ENCODE measurements at places on chromosomes 6 and 20. TPM values are rescaled to one million over a fixed set of nuclear protein-coding genes. Genes with fewer than 3 reads are reported as not detected.

The HAO1 gene
- 0.86 TPM for polyA plus RNA-seq

The PCSK2 gene
- polyA plus RNA-seq: 0.54 TPM

The LINC00237 gene
- polyA plus RNA-seq: not detected

The GMNN gene
- 26.7 TPM for polyA plus RNA-seq

The ADGB gene
- polyA plus RNA-seq: not detected

The SOX18 gene
- polyA plus RNA-seq: 36.5 TPM

The CALHM6 gene
- polyA plus RNA-seq: 2.4 TPM

GRCh38 chr6:15400572-15401004 is 154.7 kb downstream of the JARID2 start:
- no peaks in the 10 kb centered on the region for H3K36me3 ChIP-seq
- H3K27ac ChIP-seq: peak overlapping the region; percentile 9
- DNase-seq: peak; percentile 83
- H3K4me3 ChIP-seq: peak overlapping the region; percentile 39
- peaks cover 7% of the 10 kb centered on the region for H3K4me1 ChIP-seq

GRCh38 chr20:47981222-47981621 is 195.9 kb upstream of the SULF2 start:
- no peak overlapping the region for H3K4me3 ChIP-seq
- H3K4me1 ChIP-seq: no peaks in the 10 kb centered on the region
- H3K27me3 ChIP-seq: no peaks in the 10 kb centered on the region
- no peak overlapping the region for H3K27ac ChIP-seq
- no peaks in the 10 kb centered on the region for H3K36me3 ChIP-seq

GRCh38 chr6:151068761-151069312 is 170.9 kb upstream of the AKAP12 start:
- H3K27me3 ChIP-seq: no peaks in the 10 kb centered on the region
- peak overlapping the region; percentile 86 for H3K27ac ChIP-seq
- DNase-seq: no peak
- H3K36me3 ChIP-seq: no peaks in the 10 kb centered on the region

DNA sequence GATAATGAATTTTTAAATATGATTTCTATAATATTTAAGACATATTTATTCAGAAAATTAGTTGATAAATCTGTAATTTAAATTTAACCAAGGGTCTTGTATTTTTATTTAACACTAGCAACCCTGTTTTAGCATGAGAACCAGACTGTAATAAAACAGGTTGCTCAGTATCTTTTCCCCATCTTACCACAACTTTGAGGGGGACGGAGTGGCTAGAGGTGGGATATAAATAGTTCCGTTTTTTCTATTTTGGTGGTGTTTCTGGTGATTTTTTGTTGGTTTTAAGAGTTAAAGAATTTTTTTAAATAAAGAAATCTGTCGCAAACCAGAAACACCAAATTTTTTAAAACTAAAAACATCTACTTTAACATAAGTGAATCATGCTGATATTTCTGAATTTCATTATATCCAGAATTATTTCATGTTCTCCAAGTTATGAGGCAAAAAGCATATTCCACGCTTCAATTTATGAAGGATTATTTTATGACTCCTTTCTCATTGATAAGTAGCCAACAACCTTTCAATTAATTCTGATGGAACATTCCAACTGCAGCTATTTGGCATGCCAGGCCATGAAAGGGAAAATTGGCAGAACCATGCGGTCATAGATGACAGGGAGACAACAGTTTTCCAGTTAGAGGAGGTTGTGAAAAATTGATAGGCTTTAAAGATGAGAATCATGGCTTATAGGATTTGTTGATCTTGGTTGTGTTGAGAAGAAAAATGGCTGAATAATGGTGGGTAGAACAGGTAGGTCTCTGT is 151.9 kb upstream of the CARMIL1 start:
- H3K36me3 ChIP-seq: no peaks in the 10 kb centered on the region
- no peak overlapping the region for H3K27ac ChIP-seq
- H3K4me3 ChIP-seq: no peak overlapping the region

GRCh38 chr6:36984581-36985416 is 1.2 kb downstream of the MTCH1 start:
- no peaks in the 10 kb centered on the region for H3K36me3 ChIP-seq
- H3K4me1 ChIP-seq: peaks cover 30% of the 10 kb centered on the region
- DNase-seq: peak; percentile 58
- H3K27ac ChIP-seq: peak overlapping the region; percentile 78
- peak overlapping the region; percentile 84 for H3K4me3 ChIP-seq
- H3K27me3 ChIP-seq: no peaks in the 10 kb centered on the region

- H3K27me3 ChIP-seq: no peaks in the 10 kb centered on the region
- no peak for DNase-seq
- H3K27ac ChIP-seq: no peak overlapping the region
- H3K4me3 ChIP-seq: no peak overlapping the region
- no peaks in the 10 kb centered on the region for H3K4me1 ChIP-seq
These were observed 744.1 kb upstream of the GJE1 start for GRCh38 chr6:141388666-141389065.

DNA sequence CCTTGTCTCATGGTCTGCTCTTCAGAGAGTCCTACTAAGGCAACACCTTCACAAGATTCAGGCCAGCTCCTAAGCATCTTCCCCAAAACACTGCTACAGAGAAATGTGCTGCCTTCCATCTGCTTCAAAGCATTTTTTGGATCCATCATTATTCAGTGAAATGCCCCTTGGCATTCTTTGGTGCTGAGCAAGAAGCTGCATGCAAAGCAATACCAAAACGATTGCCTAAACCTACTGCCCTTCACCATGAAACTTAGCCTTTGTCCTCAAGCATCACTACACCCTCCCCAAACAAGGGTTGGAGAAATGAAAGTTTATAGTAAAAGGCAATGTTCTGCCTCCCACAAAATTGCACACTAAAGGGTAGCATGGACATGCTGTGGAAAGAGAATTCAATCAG is 93.5 kb downstream of the SNAP25 start:
- H3K27me3 ChIP-seq: no peaks in the 10 kb centered on the region
- no peak overlapping the region for H3K27ac ChIP-seq
- H3K36me3 ChIP-seq: no peaks in the 10 kb centered on the region
- no peaks in the 10 kb centered on the region for H3K4me1 ChIP-seq
- no peak for DNase-seq
- H3K4me3 ChIP-seq: no peak overlapping the region

DNA sequence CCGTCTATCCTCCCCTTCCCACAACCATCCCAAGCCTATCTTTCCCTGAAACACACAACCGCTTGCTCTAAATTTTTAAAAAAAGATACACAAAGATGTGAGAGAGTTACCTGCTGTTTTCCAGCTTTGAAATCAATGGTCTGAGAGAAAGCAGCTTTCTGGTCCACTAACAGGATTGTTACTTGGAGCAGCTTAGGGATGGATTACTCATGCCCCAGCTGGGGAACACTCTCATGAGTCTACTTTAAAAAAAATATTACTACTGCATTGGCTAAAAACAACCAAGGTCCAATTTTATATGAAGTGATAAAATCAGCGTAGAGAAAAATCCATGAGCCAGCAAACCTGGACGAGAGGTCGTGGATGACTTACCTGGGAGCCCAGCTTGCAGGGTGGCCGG is 29.6 kb upstream of the FOXC1 start:
- no peak overlapping the region for H3K27ac ChIP-seq
- no peaks in the 10 kb centered on the region for H3K27me3 ChIP-seq
- H3K4me3 ChIP-seq: no peak overlapping the region

DNA sequence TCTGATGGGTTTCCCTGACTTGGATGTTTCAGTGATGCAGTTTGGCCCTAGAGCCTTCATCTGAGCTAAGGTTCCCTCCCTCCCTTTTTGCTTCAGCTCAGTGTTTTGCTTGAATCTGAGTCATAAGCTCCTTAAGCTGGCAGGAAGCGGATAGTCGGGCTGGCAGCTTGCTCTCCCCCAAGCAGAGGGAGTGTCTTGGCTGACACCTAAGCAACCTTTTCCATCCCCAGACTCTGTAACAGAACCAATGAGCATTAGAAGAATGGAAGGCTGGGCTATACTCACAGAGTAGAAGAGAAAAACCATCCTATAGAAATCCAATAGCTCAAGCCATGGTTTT is 98.3 kb downstream of the HAO1 start:
- H3K27me3 ChIP-seq: no peaks in the 10 kb centered on the region
- H3K36me3 ChIP-seq: no peaks in the 10 kb centered on the region
- no peak overlapping the region for H3K4me3 ChIP-seq
- no peak overlapping the region for H3K27ac ChIP-seq
- DNase-seq: no peak

Data from kidney (tissue), 22 donors.